ENCODE measurements at places on chromosomes 3 and 15. TPM values are rescaled to one million over a fixed set of nuclear protein-coding genes. Genes with fewer than 3 reads are reported as not detected.

GRCh38 chr15:47715856-47716445, 1.4 kb upstream of the SEMA6D start:
- no peak for DNase-seq

DNA sequence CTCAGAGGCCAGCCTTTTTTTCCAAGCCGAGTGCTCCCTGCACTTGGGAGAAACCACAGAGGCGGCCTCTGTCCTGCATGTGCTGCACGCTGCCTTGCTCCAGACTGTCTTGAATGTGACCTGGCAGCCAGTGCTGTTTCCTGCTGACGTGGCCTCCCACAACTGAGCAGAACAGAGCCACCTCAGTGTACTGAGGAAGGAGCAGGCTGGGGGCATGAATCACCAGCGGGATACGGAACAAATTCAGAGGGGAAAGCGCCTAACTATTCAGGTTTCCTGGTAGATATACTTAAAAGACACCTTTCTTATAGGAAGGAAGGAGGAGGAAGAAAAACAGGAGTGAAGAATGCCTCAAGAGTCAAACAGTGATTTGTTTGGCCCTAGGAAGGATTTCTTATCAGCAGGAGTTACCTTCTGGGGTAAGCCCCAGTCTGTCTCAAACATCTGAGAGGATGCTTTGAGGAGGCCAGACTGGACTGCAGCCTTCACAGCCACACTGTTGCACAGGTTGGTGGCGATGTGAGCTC, 114.0 kb downstream of the FNDC3B start:
- peak; percentile 75 for DNase-seq

DNA sequence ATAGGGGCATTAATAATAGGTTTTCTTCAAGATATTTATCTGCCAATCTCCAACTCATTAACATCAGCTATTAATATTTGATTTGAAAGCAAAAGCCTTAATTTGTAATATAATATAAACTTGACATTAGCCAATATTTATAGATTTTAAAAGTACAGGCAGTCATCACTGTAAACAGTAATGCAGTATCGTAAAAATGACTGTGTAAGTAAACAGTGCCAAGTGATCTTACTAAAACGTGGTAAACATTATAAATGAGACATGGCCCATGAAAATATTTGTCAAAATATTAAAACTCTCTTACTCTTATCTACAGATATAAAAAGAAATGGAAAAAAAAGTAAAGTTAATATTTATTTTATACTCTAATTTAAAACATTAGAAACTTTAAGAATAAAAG, 101.6 kb upstream of the EPHA6 start:
- no peak for DNase-seq

DNA sequence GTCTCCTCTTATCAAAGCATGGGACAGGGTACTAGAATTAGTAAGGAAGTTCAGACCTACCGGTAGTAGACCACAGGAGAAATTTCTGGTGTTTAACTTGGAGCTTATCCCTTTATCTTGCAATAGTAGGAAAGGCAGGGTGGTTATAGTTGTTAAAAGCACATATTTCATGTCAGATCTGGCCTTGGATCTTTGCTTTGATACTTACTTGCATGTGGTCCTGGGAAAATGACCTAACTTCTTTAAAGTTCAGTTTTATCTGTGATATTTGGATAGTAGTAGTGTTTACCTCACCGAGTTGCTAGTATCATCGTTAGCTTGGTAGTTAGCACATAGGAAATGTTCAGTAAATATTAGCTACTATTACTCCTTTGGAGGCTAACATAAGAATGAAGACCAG, 15.4 kb downstream of the EXOG start:
- no peak for DNase-seq

Gene ZNF619
- total RNA-seq: 5.1 TPM

Gene ROPN1
- not detected for total RNA-seq

Gene ADGRG7
- 124 TPM for total RNA-seq

DNA sequence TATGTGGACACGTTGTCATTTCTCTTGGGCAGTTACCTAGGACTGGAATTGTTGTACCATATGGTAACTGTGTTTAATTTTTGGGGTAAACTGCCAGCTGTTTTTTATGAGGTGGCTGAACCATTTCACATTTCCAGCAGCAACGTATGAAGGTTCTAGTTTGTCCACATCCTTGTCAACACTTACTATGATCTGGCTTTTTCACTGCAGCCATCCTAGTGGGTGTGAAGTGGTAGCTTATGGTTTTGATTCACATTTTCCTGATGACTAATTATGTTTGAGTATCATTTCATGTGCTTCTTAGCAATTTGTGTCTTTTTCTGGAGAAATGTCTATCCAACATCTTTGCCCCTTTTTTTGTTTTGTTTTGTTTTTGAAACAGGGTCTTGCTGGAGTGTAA, 96.2 kb downstream of the VGLL4 start:
- no peak for DNase-seq

GRCh38 chr3:62372621-62373041, 719 bp downstream of the FEZF2 start:
- no peak for DNase-seq

Gene ZNF710
- total RNA-seq: 23.2 TPM

DNA sequence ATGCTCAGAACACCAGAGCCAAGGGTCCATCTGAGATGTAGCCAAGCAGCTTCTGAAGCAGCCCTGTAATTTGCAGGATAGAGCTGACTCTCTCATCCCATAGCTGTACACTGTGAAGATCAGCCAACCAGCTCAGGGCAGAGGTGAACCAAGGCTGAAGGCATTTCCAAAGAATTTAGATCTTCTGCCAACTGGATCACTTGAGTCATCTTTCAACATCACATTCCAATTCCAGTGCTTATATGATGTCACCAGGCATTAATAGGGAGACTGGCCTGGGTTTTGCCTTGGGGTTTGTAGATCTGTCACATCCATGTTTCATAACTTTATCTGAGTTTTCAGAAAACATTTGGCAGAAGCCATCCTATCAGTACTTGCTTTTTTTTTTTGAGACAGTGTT, 98.2 kb downstream of the NR2F2 start:
- DNase-seq: no peak

Gene ZNF148
- 21.4 TPM for total RNA-seq

DNA sequence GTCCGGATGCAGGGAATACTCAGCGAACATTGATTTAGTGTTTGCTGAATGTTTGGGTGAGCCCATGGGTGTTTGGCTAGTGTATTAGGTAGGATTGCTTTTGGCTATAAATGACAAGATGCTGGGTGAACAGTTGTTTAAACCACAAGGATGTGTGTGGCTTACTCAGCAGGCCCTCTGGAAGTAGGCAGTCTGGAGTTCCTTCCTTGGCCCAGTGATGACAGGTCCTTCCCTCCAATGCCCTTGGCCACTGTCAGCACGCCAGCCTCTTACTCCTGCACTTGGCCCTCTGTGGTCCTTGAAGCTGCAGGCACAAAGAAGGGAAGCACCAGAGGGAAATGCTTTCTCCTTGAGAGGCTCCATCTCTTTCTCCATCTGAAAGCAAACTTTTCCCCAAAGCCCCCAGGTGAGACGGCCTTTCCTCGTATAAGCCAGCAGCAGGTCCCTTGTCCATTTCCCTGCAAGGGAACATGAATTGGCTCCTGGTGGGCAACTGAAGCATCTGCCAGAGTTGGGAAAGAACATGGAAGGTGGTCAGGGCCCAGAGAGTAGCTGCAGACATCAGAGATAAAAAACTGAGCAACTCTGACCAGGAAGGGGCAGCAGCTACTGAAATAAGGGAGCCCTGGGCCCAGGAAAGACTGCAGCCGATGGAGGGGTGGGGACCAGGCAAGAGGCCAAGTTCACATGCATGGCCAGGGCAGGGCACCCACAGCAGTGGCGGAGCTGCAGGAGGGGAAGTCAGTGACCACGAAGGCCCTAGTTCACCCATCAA, 105.0 kb downstream of the TPRA1 start:
- DNase-seq: peak; percentile 33

DNA sequence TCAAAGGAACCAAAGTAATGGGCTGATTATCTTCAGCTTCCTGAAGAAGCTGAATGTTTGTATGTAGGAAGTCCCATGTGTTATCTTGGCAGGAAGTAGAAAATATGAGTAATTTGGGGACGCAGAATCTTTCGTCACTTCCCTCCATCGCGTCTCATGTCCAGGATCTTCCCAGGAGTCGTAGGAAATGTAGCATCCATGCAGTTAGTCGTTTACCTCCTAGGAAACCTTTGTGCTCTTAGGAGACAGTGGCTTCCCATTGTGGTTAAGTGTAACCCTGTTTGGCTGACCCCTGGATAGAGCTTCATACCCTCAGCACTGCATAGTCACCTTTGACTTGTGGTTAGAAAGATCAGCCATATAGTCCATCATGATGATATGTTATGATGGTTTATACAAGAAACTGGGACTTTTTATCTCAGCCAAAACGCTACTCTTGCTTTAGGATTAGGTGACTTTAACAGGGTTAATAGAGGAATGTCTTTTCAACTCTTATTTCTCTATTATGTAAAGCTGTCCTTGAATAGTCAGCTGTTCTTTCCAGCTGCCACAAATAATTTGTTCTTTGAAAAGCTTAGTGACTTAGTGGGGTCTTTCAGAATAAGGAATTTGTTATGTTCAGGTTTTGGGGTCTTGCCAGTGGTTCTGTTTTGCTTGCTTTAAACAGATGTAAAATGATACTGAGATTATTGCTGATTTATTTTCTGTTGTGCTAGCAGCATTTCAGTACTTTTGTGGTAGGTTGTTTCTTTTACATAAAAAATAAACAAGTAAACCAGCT, 92.2 kb downstream of the KLHL25 start:
- no peak for DNase-seq

DNA sequence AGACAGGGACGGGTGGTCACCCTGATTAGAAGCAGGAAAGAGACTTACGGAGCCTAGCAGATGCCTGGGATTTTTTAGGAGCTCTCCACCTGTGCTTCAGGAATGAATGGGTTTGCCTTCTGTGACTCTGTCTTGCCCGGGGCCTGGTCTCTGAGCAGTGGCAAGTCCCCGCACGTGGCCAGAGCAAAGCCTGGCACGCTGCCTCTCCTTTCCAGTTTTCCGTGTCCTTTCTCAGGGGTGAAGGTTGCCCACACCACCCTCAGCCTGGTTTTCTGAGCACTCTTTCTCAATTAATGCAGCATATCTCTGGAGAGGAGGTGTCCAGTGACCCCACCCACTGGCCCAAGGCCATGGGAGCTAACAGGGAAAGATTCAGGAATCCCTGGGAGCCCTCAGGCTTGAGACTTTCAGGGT, 14.5 kb upstream of the CHST14 start:
- peak; percentile 39 for DNase-seq

DNA sequence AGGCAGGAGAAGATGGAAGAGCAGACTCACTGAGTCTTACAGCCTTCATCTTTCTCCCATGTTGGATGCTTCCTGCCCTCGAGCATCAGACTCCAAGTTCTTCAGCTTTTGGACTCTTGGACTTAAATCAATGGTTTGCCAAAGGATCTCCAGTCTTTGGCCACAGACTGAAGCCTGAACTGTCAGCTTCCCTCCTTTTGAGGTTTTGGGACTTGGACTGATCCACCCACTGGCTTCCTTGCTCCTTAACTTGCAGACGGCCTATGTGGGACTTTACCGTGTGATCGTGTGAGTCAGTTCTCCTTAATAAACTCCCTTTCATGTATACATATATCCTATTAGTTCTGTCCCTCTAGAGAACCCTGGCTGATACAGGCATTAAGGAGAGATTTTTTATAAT, 62.4 kb upstream of the TNIK start:
- no peak for DNase-seq

GRCh38 chr3:171470714-171471227, 10.6 kb upstream of the TNIK start:
- no peak for DNase-seq

Gene NME9
- not detected for total RNA-seq

Gene DIPK2A
- 47.2 TPM for total RNA-seq

GRCh38 chr3:162945626-162946025, 1449.0 kb downstream of the OTOL1 start:
- no peak for DNase-seq

Gene GABPB1
- total RNA-seq: 16.3 TPM

DNA sequence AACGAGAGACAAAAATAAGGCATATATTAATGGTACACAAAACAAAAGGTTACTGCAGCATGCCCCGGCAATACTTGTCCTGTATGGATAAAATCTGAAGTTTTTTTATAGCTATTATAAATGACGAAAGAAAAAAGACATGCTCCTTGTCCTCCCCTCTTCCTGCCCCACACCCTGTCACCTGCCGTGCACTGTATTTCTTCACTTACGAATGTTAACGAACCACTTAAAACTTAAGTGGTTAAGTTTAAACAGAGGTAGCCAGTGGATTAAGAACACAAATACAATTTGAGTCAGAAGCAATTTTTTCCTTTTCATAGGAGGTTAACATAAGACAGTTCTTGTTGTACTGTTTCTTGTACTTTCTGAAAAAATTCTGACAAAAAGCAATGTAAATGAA, 799.1 kb upstream of the NECTIN3 start:
- no peak for DNase-seq

Gene LRRC31
- 15.6 TPM for total RNA-seq

- no peak for DNase-seq
Measured at GRCh38 chr3:106457281-106458180, 588.7 kb upstream of the CBLB start.

DNA sequence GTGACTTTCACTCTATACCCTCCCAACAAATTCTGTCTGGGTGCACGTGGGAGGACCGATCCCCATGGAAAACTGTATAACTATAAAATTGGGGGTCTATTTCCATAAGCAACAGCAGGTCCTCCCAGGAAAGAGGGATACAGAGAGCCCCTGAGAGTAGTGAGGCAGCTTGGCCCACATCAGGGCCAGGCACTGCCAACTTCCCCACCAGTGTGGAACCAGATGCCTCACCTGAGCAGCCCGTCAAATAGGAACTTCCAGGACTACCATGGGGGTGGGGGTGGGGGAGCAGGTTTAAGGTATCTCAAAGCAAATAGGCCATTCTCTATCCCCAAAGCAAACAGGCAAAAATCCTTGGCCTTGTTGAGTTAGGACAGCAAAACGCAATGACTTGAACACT, 33.3 kb upstream of the DUSP7 start:
- no peak for DNase-seq
